ENCODE measurements at places on chromosomes 13 and 19.

DNA sequence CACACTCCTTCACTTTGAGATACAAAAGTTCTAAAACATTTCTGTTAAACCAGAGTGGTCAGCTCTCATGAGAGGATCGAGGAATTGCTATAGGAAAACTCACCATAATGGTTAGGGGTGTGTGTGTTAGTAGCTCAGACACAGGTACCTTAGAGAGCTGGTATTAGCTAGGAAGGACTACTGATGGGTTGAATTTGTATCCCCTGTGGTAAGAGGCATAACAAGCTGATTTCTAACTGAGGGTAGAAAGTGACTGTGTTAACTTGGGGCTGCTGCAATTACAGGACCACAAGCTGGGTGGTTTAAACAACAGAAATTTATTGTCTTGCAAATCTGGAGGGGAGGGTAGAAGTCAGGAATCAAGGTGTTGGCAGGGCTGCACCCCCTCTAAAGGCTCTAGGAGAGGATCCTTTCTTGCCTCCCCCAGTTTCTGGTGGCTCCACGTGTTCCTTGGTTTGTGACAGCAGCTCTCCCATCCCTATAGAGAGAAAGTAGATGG, 17.4 kb downstream of the LEUTX start:
- H3K27ac ChIP-seq = no peak overlapping the region
- H3K36me3 ChIP-seq = peaks cover 2% of the 10 kb centered on the region
- H3K4me3 ChIP-seq = no peak overlapping the region
- no peak for DNase-seq
- no peaks in the 10 kb centered on the region for H3K27me3 ChIP-seq
- H3K4me1 ChIP-seq = peaks cover 6% of the 10 kb centered on the region

GRCh38 chr19:49133621-49134454, 14.5 kb downstream of the PPFIA3 start:
- no peak for DNase-seq
- H3K4me3 ChIP-seq = peak overlapping the region; percentile 50

- no peaks in the 10 kb centered on the region for H3K27me3 ChIP-seq
- H3K36me3 ChIP-seq = peaks cover 2% of the 10 kb centered on the region
- DNase-seq = no peak
- H3K4me1 ChIP-seq = peaks cover 2% of the 10 kb centered on the region
- no peak overlapping the region for H3K27ac ChIP-seq
- no peak overlapping the region for H3K4me3 ChIP-seq
Measured at GRCh38 chr13:113832205-113832604, 31.7 kb downstream of the GAS6 start.

DNA sequence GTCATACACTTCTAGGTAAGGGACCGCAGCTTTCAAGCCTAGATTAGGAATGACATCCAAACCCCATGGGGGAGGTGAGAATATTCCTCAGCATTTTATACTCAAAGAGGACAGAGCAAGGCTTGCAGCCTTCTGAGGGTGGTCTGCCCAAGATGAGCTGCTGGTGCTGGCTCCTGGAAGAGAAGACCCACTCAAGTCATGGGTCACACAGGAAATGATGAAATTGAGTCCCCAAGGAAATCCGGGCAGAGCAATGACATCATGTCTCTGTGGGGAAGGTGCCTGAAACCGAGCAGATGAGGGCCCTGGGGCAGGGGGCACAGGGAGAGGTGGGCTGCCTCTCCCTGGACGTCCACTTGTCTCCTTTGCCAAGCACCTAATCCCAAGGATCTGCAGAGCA, 468.7 kb downstream of the TSHZ3 start:
- no peak for DNase-seq
- no peaks in the 10 kb centered on the region for H3K4me1 ChIP-seq
- peaks cover 12% of the 10 kb centered on the region for H3K27me3 ChIP-seq
- H3K27ac ChIP-seq = no peak overlapping the region
- H3K36me3 ChIP-seq = peaks cover 1% of the 10 kb centered on the region

- no peaks in the 10 kb centered on the region for H3K4me1 ChIP-seq
- no peak overlapping the region for H3K4me3 ChIP-seq
- no peak overlapping the region for H3K27ac ChIP-seq
- no peaks in the 10 kb centered on the region for H3K36me3 ChIP-seq
- DNase-seq = no peak
Measured at GRCh38 chr13:101398920-101399319, 17.4 kb downstream of the NALCN start.

DNA sequence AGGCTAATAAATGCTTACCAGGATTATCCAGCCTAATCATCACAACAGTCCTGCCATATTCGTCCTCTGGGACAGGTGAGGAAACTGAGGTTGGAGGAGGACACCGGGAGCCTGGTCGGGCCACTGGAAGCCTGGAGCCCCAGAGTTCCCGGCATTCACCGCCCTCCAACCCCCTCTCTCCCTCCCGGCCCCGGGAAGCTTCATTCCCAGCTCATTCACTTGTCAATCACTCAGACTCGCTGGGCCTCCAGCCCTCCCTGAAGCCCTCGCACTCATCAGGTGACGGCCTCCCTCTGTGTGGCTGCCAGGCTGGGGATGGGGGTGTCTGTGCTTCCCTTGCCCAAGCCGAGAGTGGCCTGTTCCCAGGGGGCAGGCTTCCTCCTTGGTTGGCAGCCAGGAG, 22.5 kb upstream of the ZNF99 start:
- H3K4me1 ChIP-seq = no peaks in the 10 kb centered on the region
- no peak overlapping the region for H3K27ac ChIP-seq
- H3K27me3 ChIP-seq = no peaks in the 10 kb centered on the region
- H3K4me3 ChIP-seq = no peak overlapping the region
- DNase-seq = no peak

GRCh38 chr19:16458391-16459341, 13.1 kb downstream of the EPS15L1 start:
- no peaks in the 10 kb centered on the region for H3K27me3 ChIP-seq
- DNase-seq = no peak
- peak overlapping the region; percentile 1 for H3K4me3 ChIP-seq
- H3K4me1 ChIP-seq = peaks cover 75% of the 10 kb centered on the region
- H3K27ac ChIP-seq = peak overlapping the region; percentile 5
- peaks cover 3% of the 10 kb centered on the region for H3K36me3 ChIP-seq

GRCh38 chr19:16455489-16455888, 16.3 kb downstream of the EPS15L1 start:
- peaks cover under 1% of the 10 kb centered on the region for H3K36me3 ChIP-seq
- no peaks in the 10 kb centered on the region for H3K27me3 ChIP-seq
- H3K27ac ChIP-seq = peak overlapping the region; percentile 41

DNA sequence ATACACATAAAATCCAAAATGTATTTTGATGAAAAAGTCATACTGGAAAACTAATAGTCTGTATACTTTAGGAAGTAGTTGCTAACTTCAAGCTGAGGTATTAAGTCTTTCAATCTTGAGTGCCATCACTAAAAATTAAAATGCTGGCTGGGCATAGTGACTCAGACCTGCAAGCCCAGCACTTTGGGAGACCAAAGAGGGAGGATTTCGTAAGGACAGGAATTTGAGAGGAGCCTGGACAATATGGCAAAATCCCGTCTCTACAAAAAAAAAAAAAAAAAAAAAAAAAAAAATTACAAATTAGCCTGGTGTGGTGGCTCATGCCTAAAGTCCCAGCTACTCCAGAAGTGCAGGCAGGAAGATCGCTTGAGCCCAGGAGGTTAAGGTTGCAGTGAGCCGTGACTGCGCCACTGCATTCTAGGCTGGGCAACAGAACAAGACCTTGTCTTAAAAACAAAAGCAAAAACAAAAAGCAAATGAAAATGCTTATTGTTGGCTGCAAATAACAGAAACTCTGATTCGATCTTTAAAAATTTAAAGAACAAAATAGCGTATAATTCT, 1994.2 kb upstream of the PCDH20 start:
- no peaks in the 10 kb centered on the region for H3K27me3 ChIP-seq
- DNase-seq = no peak
- no peak overlapping the region for H3K4me3 ChIP-seq
- no peak overlapping the region for H3K27ac ChIP-seq

DNA sequence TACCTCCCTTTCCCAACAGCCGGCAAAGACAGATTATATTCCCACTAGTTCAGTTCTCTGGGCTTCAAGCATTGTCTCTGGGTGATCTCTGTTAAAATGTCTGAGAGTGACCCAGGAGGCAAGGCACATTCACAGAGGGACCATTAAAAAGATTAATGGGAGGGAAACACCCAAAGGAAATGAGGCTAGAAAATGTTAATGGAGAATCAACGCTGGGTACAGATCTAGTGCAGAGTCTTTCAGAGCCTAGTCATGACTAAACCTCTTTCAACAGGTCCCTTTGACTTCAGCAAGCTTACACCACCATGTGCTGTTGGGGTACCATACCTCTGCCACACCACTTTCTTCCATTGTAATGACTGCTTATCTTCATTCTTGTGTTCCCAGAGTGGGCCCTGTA, 358.6 kb downstream of the DCT start:
- no peak overlapping the region for H3K4me3 ChIP-seq
- H3K27me3 ChIP-seq = peaks cover 29% of the 10 kb centered on the region
- no peaks in the 10 kb centered on the region for H3K4me1 ChIP-seq
- no peak overlapping the region for H3K27ac ChIP-seq

DNA sequence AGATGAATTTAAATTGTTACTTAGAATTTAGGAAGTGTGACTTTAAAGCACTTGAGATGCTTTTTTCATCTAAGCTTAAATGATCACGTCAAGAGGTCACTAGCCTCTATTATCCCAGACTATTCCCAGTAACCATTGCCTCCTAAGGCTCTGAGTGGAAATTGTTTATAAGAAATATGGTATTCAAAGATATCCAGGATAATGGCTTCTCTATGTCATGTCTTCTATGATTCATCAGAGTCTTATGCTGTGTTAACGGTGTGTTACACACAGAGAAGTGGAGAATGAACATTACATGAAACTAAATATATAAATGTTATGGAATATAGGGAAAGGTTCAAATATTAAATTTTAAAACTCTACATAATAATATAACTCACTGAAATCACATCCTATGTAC, 79.8 kb upstream of the NBEA start:
- H3K4me1 ChIP-seq = no peaks in the 10 kb centered on the region
- H3K4me3 ChIP-seq = no peak overlapping the region
- no peaks in the 10 kb centered on the region for H3K27me3 ChIP-seq
- DNase-seq = no peak
- no peaks in the 10 kb centered on the region for H3K36me3 ChIP-seq
- no peak overlapping the region for H3K27ac ChIP-seq

- peak overlapping the region; percentile 77 for H3K27ac ChIP-seq
- H3K4me3 ChIP-seq = no peak overlapping the region
- H3K27me3 ChIP-seq = no peaks in the 10 kb centered on the region
- DNase-seq = no peak
- H3K36me3 ChIP-seq = peaks cover 28% of the 10 kb centered on the region
Measured at GRCh38 chr19:10768936-10769335, 51.1 kb downstream of the DNM2 start.

GRCh38 chr13:98273067-98273823, 96.2 kb upstream of the RNF113B start:
- no peaks in the 10 kb centered on the region for H3K36me3 ChIP-seq
- H3K27ac ChIP-seq = no peak overlapping the region
- peaks cover 13% of the 10 kb centered on the region for H3K27me3 ChIP-seq
- no peak for DNase-seq

GRCh38 chr19:12217332-12217731, 54.4 kb downstream of the ZNF136 start:
- H3K4me1 ChIP-seq = no peaks in the 10 kb centered on the region
- no peak for DNase-seq
- no peak overlapping the region for H3K27ac ChIP-seq
- peaks cover 2% of the 10 kb centered on the region for H3K36me3 ChIP-seq

DNA sequence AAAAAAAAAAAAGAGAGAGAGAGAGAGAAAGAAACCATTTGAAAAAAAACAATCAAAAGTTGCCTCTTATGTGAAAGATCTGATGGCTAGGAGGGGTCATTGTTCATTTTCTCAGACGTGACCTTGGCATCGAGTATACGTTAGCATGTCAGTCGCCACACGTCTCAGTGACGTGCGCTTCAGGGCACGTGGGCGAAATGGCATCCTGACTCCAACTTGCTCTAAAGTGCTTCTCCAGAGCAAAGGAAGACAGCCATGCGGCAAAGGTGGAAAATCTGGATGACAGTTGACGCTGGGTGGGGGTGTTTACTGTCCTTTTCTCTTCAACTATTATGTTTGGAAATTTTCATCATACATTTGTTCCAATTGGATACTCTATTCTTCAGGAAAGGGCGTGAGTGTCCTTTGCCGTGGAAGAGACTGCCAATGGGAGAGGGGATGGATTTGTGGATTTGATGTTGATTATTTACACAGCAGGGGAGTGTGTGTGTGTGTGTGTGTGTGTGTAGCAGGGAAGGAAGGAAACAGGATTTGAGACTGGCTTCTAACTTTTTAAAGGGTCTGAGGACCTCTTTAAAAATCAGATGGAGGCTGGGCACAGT, 25.0 kb downstream of the KLF2 start:
- H3K27me3 ChIP-seq = no peaks in the 10 kb centered on the region
- peaks cover 3% of the 10 kb centered on the region for H3K36me3 ChIP-seq

DNA sequence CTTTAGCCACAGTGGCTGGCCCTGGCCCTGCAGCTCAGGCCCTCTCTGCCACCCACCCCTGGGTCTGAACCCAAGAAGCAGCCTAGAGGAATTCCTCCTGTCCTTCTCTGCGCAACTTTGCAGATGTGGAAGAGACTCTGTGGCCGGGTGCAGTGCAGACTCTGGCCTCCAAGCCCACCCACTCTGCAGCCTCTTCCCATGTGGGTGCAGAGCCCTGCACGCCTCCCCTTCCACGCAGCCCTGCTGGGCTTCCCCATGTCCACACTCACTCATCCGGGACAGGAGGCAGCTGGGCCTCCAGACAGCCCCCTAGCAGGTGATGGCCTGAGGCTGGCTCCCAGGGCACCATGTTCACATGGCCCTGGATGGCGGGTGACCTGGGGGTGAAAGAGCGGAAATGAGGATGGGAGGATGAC, 2.5 kb downstream of the TEX29 start:
- DNase-seq = no peak
- H3K36me3 ChIP-seq = peaks cover 8% of the 10 kb centered on the region

DNA sequence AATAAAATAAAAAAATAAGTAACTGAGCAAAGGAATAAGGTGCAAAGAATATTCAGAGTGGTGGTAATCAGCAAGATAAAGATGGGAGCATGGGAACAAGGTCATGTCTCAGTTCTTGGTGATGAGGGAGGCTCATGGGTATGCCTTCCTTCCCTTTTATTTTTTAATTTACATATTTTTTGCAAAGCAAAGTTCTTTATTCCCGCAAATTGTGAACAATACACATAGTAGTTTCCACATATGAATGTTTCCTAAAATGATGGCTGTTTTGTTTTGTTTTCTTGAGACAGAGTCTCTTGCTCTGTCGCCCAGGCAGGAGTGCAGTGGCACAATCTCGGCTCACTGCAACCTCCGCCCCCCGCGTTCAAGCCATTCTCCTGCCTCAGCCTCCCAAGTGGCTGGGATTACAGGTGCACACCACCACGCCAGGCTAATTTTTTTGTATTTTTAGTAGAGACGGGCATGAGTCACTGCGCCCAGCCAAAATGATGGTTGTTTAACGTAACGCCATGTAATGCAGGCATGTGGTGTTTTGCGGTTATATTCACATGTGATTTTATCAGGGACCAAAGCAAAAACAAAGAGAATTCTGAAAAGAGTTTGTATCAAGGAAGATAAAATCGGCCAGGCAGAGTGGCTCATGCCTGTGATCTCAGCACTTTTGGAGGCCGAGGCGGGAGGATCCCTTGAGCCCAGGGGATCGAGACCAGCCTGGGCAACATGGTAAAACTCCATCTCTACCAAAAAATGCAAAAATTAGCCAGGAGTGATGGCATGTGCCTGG, 4.5 kb upstream of the ADGRE2 start:
- H3K4me1 ChIP-seq = peaks cover 8% of the 10 kb centered on the region
- peaks cover 2% of the 10 kb centered on the region for H3K36me3 ChIP-seq
- no peak overlapping the region for H3K4me3 ChIP-seq
- peaks cover 53% of the 10 kb centered on the region for H3K27me3 ChIP-seq

GRCh38 chr13:113955235-113955634, 18.6 kb downstream of the C13orf46 start:
- H3K36me3 ChIP-seq = peaks cover 46% of the 10 kb centered on the region
- H3K27me3 ChIP-seq = no peaks in the 10 kb centered on the region
- peaks cover 19% of the 10 kb centered on the region for H3K4me1 ChIP-seq
- no peak for DNase-seq
- peak overlapping the region; percentile 88 for H3K27ac ChIP-seq
- H3K4me3 ChIP-seq = peak overlapping the region; percentile 44

All from central memory CD8-positive, alpha-beta T cell (primary cell).